ENCODE measurements at places on chromosomes 5 and 9.

- no peak for DNase-seq
Observed at GRCh38 chr5:35153375-35153932, 76.8 kb downstream of the PRLR start.

GRCh38 chr5:58983526-58984452 is 400.9 kb downstream of the RAB3C start:
- DNase-seq = no peak

DNA sequence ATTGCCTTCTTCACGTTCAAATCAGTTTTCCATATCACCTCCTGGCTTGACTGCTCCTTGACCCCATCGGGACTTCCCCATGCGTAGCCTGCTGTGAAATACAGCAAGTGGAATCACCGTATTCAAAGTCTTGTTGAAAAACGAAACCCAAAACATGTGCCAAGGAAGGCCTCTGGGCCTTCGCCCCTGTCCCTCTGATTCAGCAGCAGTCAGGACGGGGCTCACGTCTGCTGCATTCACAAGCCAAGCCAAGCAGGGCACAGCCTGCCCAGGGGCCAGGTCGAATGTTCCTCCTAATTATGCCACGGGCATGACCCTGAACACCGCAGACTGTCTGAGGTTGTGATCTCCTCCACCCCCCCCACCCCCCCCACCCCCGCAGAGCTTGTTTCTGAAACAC is 960 bp upstream of the CTNND2 start:
- no peak for DNase-seq

DNA sequence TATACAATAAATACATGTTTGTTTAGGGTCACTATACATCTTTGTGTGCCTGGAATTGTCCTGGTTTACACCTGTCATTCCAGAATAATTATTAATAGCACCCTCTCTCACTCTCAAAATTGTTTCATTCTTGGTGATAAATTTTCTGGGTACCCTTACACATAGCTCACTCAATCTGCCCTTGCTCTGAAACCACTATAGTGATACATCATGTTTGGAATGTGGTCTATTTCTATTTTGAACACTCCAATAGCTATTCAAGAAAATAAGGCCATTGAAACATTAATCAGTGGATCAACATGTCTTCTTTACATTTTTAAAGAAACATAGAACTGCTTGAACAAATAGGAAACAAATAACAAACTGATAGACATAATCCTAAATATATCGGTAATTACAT is 158.7 kb downstream of the ARRDC3 start:
- no peak for DNase-seq

DNA sequence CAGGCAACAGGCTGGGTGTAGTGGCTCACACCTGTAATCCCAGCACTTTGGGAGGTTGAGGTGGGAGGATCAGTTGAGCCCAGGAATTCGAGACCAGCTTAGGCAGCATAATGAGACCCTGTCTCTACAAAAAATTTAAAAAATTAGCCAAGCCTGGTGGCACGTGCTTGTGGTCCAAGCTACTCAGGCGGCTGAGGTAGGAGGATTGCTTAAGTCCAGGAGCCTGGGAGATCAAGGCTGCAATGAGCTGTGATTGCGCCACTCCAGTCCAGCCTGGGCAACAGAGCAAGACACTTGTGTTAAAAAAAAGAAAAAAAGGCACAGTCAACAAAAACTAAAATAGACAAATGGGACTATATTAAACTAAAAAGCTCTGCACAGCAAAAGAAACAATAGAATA is 29.3 kb downstream of the ATP6V0E1 start:
- no peak for DNase-seq

- DNase-seq = no peak
Observed at GRCh38 chr5:120320626-120321025, 143.5 kb upstream of the PRR16 start.

DNA sequence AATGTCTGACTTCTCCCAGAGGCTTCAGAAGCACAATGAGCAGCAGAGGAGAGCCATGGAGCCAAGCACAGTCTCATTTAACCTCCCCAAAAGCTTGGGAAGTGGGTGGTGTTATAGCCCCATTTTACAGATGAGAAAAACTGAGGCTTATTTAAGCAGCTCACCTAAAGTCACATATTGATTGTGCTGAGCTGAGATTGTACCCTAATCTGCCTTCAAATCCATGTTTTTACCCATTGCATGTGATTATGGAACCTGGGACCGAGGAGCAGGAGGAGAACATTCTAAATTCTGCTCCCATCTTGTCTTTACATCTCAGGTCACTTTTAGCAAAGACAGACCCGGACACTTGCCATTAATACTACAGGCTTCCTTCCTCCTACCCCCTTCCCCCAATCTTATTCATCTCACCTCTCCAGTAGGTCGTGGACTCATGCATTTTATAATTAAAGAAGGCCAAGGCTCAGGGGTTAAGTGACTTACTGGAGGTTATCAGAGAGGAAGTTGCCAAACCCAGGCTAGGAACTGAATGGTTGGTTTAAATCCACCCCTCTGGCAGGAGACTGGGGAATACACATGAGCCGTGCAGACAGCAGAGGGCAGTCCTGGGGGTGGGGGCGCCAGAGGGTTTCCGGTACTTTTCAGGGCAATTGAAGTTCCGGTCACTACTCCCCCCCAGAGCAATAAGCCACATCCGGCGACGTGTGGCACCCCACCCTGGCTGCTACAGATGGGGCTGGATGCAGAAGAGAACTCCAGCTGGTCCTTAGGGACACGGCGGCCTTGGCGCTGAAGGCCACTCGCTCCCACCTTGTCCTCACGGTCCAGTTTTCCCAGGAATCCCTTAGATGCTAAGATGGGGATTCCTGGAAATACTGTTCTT is 51.0 kb upstream of the IL17B start:
- DNase-seq = no peak

DNA sequence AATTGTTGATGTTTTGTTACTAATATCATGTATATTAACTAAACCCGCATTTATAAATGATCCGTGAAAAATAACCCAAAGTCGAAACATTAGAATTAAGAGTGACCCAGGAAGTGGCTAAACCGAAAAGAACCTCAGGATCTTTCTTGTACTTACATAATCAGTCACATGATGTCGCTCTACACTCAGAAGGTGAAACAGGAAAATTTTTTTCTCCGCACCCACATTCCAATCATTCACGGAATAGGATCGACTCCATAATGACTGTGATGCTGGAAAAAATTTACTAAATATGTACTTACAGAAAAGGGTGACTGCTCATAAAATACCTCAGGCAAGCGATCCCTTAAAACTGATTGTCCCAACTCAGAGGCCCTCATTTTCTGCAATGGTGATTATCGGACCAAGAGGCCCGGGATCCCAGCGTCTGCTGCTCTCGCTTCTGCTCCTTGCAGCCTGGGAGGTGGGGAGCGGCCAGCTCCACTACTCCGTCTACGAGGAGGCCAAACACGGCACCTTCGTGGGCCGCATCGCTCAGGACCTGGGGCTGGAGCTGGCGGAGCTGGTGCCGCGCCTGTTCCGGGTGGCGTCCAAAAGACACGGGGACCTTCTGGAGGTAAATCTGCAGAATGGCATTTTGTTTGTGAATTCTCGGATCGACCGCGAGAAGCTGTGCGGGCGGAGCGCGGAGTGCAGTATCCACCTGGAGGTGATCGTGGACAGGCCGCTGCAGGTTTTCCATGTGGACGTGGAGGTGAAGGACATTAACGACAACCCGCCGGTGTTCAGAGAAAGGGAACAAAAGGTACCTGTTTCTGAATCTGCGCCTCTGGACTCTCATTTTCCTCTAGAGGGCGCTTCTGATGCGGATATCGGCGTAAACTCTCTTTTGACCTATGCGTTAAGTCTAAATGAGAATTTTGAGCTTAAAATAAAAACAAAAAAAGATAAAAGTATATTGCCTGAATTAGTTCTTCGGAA is at the start of gene PCDHA12:
TSS of gene PCDHA12 (plus strand) at position 224 of the 981 bp plus-strand sequence. CDS start at position 389, 165 bp downstream.
- DNase-seq = no peak

GRCh38 chr9:131668439-131669268 is 71.2 kb downstream of the RAPGEF1 start:
- peak; percentile 86 for DNase-seq

DNA sequence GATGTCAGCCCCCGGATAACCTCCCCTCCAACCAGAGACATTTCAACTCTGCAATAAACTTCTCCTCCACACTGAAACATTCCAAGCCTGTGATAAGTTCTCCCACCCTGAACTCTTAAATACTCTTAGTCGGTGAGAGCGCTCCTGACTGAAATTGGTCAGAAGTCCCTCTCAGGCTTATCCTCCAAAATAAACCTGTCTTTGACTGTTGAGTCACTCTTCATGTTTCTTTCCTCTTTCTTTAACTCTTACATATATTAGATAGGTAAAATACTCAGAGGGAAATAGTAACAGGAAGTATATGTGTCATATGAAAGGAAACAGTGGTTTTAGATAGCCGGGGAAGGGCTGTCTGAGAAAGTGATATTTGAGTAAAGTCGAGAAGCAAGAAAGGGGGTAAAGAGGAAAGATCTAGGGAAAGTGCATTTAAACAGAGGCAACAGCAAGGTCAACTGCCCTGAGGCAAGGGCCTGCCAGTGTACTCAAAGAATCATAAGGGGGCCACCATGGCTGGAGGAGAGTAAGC is 11.0 kb upstream of the FAM81B start:
- DNase-seq = no peak

DNA sequence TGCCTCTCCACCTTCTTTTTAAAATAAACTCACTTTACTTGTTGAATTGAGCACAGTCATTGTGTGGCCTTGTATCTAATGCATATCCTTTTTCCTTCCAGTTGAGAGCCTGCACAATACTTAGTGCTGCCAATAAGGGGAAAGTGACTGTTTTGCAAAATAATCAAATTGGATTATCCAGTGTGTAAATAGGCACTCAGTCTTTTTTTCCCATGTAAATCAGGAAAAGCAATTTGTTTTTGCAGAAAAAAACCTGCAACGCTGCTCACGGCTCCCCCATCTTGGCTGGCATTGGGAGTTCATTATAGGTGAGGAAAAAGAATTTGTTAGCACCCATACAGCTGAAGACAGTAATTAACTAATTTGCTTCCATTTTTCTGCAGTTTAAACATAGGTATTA is 299.9 kb downstream of the CSNK1G3 start:
- no peak for DNase-seq

GRCh38 chr9:93280661-93281259 is 96.8 kb downstream of the WNK2 start:
- no peak for DNase-seq

- DNase-seq = no peak
Observed at GRCh38 chr5:15844253-15844652, 335.3 kb downstream of the MARCHF11 start.

DNA sequence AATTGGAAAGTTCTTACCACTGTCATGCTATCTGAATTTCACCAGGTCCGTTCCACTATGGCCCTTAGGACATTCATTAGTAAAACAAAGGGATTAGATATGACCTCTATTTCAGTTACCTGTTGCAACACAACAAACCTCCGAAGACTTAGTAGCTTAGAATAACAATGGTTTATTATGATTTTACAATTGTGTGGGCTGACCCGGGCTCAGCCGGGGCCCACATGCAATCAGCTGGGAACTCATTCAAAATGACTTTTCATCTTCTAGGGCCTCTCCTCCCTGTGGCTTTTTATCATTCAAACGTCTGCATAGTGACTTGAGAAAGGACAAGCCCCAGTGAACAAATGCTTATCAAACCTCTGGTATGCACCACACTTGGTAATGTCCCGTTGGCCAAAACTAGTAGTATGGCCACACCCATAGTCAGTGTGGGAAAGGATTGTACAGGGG is 2.3 kb upstream of the FBXW11 start:
- no peak for DNase-seq

GRCh38 chr5:124263680-124264491 is 482.6 kb downstream of the ZNF608 start:
- DNase-seq = no peak

DNA sequence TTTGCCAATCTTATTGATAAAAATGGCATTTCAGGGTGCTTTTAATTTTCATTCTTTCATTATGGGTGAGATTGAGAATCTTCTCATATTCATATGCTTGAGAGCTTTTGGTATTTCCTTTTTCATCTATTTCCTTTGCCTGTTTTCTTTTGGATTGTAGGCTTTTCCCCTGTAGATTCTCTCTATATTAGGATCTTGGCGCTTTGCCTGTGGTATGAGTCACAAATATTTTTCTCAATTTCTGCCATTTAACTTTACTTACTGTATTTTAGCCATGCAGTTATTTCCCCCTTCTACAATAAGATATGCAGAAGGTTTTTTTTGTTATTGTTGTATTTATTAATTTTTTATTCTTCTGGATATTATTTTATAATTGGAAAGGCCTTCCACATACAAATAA is 21.5 kb upstream of the KLF9 start:
- DNase-seq = no peak

All from activated T-cell treated with anti-CD3 and anti-CD28 coated beads, Interleukin-2, amount 50 U/mL, for 48 hours (primary cell).